ENCODE measurements at places on chromosomes 11 and 22.

GRCh38 chr22:26624803-26625202 is 3.0 kb downstream of the CRYBA4 start:
- no peak for DNase-seq

DNA sequence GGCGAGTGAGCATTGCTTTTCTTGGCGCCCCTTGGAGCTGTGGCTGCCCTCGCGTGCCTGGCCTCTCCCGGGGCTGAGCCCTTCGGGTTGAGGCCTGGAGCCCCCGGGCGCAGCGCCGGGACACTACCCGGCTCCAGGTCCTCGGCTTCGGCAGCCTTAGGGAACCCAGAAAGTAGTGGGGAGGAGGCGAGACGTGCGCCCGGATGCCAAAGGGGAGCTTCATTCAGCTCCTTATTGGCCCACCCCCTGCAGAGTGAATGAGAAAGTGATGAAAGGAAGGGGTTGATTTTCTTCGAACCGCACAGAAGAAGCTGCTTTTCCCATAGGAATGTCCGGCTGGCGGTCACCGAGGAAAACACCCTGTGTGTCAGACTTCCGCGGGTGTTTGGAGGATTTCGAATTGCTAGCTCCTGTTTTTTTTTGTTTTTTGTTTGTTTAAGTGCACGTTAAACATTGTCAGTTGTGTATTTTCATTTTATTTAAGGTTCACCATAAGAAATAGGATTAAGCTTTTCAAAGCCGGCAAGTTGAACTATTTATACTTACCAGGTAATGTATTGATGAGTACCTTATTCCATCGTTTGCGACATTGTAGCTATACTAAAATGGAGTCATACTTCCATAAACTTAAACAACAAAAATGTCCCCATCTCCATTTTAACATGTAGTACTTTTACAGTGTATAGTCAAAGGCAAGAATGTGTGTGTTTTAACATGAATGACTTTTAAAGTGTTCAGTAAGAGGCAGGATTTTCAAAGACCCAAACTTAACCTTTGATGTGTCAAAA is 841 bp upstream of the EIF4G2 start:
- DNase-seq = peak; percentile 76

DNA sequence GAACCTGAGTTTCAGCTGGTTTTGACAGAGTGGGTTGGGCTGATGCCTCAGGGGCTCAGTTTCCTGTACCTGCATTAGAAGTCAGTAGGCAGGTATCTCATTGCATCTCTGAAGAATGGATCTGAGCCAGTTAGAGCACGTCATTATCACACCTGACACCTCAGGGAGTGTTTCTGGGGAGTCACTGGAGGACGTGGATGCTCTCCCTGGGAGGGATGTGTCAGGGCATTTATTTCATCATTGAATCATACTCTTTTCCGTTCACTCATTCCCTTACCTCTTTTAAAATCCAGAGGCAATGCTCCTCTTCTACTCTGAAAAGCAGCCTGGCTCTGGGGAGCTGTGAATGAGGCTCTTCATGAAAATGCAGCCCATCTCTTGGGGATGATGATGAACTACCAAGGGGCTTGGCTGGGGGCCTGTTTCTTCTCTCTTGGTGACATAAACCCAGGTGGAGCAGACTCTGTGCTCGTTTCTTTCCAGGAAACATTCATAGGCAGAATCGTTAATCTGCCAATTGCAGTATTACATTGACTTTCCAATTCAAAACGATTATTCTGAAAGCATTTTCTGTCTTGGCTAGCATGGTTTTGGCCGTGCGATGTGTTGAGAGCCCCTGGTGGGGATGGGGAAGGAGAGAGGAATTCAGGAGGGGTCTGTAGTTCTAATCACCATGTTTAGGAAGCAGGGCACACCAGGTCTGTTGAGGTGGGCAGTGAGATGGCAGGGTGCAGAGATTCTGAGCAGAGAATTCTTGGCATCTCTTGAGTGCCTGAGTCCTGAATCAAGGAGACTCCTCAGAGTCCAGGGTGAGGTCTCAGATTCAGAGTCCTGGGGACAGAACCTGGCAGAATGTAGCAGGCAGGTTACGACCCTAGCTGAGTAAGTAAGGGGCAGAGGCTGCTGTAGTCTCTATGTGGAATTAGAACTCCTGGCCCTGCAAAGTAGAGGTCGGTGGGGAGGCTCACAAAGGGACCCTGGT is 12.6 kb downstream of the PARVA start:
- DNase-seq = no peak

- DNase-seq = no peak
These were observed 6.9 kb upstream of the RAD9A start for GRCh38 chr11:67384851-67385366.

- DNase-seq = no peak
These were observed 40.0 kb downstream of the RNF141 start for GRCh38 chr11:10500757-10501684.

- no peak for DNase-seq
These were observed 12.9 kb downstream of the LRRC4C start for GRCh38 chr11:41446566-41446965.

DNA sequence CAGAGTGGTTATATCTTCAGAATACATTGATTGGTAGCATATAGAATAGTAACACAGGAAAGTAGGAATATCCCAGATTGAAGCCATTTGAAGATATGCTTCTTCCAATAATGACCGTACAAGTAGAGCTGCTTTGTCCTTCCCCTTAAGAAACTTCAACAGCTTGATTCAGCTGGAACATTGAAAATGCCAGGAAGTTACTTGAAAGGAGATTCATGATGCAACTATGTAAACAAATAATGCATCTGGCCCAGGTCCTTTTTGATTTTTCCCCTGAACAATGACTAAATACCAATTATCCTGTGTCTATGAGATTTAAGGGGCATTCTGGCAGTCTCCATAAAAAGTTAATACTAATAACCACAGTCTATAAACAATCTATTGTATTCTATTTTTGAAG is 3.0 kb downstream of the DKK3 start:
- peak; percentile 46 for DNase-seq

Measured in AG08395 (cell line).